Inflammatory macrophage treated with lipopolysaccharide for 1 hour (primary cell): ENCODE measurements at places on chromosomes 11 and 22.

- no peak for DNase-seq
Measured at GRCh38 chr11:70033711-70034070, 44.4 kb upstream of the ANO1 start.

DNA sequence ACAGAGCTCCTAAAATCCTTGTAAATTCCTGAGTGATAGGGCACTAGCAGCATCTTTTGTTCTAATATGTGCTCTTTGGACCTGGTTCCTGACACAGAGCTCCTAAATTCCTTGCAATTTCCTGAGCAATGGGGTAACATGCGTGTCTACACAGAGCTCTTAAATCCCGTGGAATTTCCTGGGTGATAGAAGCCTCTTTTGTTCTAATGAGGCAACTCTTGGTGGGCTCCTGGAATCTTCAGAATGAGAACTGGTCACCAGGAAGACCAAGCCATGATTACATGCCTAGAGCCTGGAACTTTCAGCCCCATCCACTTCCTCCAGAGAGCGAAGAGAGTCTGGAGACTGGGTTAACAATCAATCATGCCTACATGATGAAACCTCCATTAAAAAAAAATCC is 19.0 kb downstream of the RSF1 start:
- no peak for DNase-seq

DNA sequence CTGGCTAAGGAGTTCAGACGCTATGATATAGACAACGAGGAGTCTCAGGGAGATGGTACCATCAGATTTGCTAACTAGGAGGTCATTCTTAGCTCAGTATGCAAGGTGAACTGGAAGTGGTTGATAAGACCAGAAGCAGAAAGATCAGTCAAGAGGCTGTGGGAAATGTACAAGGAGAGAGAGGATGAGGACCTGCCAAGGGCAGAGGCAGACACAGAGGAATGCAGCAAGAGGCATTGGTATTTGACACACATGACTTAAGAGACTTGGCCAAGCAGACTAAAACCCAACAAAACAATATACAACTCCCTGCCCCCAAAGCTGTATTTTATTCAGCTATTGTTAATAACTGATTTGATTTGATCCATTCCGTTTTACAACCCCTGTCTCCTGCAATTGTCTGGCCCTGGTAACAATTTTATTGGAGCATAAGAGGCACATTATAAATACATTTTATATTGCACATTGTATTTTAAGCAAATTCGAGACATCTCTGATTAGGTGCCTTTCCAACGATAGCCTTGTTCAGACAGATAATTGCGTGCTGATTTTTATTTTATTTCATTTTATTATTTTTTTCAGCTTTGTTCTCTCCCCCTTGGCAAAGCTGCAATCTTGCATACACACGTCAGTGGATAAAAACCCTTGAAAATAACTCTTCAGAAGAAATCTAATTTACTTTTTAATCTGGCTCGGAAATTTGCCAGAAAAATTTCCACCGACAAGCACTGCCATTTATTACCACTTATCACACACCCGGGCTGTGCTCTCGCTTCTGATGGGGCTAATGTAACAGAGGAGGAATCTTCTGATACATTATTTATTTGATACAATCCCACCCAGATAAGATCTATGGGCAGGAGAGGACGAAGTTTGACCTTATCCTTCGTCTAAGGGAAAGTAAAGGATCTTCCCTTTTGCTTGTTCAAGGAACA is 237.8 kb downstream of the NXPE2 start:
- no peak for DNase-seq

GRCh38 chr11:69193629-69194028 is 37.9 kb downstream of the SMIM38 start:
- DNase-seq, result no peak

- DNase-seq, result peak; percentile 68
Measured at GRCh38 chr22:27885977-27886842, 32.8 kb downstream of the PITPNB start.

DNA sequence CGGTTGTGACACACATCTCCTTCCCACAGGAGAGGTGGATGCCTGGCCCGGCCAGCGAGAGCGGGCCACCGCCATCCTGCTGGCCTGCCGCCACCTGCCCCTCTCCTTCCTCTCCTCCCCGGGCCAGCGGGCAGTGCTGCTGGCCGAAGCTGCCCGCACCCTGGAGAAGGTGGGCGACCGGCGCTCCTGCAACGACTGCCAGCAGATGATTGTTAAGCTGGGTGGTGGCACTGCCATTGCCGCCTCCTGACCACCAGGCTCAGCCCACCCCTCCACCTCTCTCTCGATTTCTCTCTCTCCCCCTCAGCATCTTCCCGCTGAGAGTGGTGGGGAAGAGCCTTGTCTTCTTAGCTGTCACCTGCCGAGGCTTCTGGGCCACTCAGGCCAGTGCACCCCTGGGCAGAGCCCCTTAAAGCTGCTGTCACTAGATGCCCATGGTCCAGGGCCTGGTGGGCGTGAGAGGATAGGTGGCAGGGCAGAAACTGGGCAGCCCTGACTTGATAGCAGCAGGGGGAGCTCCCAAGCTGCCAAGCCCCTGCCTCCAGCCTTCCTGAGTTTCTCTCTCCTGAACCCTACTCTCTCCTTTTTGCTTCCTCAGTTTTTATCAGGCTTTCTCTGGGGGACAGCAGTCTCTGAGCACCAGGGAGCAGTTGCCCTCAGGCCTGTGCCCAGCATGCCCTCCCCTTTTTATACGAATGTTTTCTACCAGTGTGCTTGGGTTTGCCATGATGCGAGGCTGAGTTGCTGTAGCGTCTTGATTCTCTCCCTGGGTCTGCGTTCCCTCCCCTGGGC is 9.3 kb downstream of the SHISA8 start:
- DNase-seq, result no peak

DNA sequence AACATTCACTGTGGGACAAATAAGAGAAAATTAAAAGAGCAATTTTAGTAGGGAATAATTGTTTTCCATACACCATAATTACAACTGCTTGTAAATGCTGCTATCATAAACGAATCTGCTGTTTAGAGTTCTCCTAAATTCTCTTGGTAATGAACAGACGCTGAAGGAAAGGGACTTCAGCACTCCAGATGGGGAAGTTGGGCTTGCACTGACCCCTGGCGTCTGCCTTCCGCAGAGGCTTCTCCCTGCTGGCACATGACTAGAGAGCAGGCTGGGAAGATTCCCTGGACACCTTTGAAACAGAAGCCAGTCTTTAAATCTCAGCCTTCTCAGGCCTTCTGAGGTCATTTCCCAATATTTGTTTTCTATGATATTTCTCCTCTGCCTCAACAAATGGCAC is 84.1 kb downstream of the NXPE2 start:
- peak; percentile 47 for DNase-seq

- no peak for DNase-seq
Measured at GRCh38 chr11:14181121-14181520, 177.9 kb downstream of the RRAS2 start.

- DNase-seq, result no peak
Measured at GRCh38 chr11:45624095-45624494, 41.3 kb downstream of the CHST1 start.

- DNase-seq, result no peak
Measured at GRCh38 chr22:11307998-11308397, 4220.0 kb upstream of the OR11H1 start.

DNA sequence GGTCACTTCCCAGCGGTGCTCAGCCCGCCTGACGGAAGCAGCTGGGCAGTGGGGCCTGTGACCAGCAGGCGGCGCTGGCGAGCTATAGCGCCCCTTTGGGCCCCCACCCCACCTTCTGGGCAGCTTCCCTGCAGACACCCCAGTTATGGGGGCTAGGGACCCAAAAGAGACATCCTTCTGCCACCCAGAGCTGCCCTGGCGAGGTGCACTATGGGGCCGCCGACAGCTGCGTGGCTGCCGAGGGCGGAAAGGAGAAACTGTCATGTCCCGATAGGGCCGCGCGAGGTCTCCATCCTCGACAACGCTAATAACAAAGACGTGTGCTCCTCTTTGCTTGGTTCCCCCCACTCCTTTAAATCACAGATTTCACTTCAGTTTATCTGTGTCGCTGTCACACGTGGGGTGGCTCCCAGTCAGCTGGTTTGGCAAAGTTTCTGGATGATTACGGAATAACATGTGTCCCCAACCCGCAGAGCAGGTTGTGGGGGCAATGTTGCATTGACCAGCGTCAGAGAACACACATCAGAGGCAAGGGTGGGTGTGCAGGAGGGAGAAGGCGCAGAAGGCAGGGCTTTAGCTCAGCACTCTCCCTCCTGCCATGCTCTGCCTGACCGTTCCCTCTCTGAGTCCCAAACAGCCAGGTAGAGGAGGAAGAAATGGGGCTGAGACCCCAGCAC is 673 bp upstream of the MYO7A start:
- DNase-seq, result peak; percentile 9

- DNase-seq, result no peak
Measured at GRCh38 chr11:34275486-34275885, 82.3 kb downstream of the ABTB2 start.

- no peak for DNase-seq
Measured at GRCh38 chr11:128720522-128720985, 26.7 kb downstream of the FLI1 start.

GRCh38 chr11:111172321-111172862 is 73.1 kb upstream of the POU2AF2 start:
- no peak for DNase-seq

GRCh38 chr11:7578276-7578955 is 64.6 kb downstream of the PPFIBP2 start:
- no peak for DNase-seq

GRCh38 chr11:98234698-98235097 is 786.1 kb upstream of the CNTN5 start:
- no peak for DNase-seq

- no peak for DNase-seq
Measured at GRCh38 chr22:27436591-27436990, 365.0 kb downstream of the MN1 start.

DNA sequence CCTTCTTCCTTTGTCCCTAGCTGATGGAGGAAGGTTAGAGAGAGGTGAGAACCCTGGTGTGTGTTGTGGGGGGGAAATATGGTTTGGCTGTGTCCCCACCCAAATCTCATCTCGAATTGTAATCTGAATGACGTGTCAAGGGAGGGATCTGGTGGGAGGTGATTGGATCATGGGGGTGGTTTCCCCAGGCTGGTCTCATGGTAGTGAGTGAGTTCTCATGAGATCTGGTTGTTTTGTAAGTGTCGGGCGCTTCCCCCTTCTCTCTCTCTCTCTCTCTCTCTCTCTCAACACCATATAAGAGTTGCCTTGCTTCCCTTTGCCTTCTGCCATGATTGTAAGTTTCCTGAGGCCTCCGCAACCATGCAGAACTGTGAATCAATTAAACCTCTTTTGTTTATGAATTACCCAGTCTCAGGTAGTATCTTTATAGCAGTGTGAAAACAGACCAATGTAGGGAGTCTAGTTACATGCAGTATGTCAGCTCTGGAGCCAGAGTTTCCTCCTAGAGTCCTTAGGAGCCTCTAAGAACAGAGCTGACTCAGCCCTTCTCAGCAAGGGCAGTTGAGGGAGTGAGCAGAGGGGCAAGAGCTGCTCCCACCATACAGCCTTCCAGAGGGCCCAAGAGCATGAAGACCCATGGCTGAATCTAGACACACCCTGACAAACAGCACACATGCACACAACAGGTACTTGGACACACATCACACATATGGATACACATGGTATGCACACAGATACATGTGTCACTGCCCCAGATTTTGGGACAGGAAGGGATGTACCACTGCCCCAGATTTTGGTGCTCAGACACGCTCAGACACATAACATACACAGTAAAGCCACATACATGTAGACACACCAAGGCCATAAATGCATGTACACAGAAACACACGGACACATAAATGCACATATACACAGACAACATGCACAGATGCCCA is 12.9 kb upstream of the LRRC32 start:
- DNase-seq, result peak; percentile 70

DNA sequence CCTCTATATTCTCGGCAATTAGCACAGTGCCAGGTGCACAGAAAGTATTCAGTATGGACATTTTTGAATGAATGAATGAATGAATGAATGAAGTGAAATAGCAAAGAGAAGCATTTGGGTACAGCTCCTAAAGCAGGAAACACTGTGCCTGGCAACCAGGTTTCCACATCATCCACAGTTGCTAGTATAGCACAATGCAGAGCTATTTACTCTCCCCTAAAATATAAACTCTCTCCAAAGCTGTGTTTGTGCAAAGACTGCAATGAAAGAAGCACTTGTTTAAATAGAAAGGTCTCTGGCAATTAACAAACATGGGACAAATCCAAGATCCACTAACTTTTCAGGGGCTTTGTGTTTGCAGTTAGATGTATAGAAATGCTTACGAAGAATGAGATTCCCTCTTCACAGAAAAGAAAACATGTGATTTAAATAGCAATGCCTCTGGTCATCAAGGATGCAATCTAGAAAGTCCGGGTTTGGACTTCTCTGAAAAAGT is 103.0 kb upstream of the OPCML start:
- DNase-seq, result no peak

DNA sequence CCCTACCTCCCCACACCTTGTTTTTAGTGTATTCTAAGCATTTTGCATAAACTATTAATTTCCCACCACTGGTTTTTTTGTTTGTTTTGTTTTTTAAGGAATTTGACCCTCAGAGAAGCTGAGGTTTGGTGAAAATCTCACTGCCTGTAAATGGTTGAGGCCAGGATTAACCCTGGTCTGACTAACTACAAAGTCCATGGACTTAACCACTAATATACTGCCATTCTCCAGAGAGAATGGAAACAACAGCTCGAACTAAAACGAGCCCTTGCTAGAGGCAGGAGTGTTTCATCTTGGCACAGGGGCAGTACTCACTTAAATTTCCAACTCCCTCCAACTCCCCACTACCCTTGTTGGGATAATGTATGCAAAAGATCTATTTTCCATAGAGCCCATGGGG is 3.0 kb downstream of the CTNND1 start:
- no peak for DNase-seq

- DNase-seq, result no peak
Measured at GRCh38 chr11:131943295-131943694, 572.9 kb downstream of the NTM start.

GRCh38 chr11:64916040-64916774 is 802 bp downstream of the ATG2A start:
- peak; percentile 65 for DNase-seq

DNA sequence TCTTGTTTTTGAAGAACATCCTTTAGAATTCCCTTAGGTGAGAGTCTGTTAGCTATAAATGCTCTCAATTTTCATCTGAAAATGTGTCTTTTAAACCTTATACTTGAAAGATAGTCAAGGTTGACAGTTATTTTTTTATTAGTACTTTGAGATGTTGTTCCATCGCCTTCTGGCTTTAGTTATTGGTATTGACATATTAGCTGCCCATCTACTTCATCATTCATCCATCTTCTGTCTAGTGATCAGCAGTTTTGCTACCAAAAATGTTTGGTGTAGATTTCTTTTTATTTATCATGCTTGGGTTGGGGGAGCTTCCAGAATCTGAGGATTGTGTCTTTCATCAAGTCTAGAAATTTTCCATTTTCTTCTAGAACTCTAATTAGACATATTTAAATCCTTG is 3.3 kb upstream of the CD6 start:
- no peak for DNase-seq

- DNase-seq, result no peak
Measured at GRCh38 chr11:108938604-108939003, 273.7 kb downstream of the DDX10 start.
